ENCODE measurements at places on chromosomes 5 and 9. TPM values are rescaled to one million over a fixed set of nuclear protein-coding genes. Genes with fewer than 3 reads are reported as not detected.
A peak's percentile ranks its signal among the peaks of the same experiment; 100 is the strongest.

- no peak for DNase-seq
Measured at GRCh38 chr9:21080793-21081192, 3.1 kb upstream of the IFNB1 start.

DNA sequence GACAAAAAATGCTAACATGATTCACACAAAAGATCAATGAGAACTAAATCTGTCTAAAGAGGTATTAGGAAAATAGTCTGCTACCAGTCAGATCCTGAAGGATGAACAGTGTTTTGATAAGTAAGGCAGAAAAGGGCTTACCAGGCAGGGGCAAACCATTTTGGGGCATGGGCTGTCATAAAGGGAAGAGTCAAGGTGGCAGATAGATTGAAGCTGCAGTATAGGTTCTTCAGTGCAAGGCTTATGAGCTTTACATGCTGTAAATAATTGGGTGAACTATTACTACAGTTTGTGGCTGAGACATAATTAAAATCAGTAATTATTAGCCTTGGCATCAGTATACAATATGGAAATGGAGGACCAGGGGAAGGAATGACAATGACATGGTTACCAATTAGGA, 21.8 kb downstream of the CSNK1A1 start:
- no peak for DNase-seq

DNA sequence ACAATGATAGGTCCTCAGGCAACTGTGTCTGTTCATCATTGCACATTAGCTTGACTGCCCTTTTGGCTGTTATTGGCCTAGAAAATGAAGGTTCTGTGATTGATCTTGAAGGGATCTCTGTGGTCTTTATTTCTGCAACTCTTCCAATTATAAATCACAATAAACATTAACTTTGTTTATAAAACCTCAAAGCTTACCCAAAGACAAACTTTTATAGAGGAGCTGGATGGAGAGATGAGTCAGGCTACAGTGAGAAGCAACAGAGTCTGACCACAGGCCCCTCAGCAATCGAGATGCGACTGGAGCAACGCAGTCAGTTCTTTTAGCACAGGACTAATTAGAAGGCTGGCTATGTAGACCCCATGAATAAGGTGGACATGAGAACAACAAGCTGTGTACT, 5.3 kb downstream of the MACROH2A1 start:
- no peak for DNase-seq

DNA sequence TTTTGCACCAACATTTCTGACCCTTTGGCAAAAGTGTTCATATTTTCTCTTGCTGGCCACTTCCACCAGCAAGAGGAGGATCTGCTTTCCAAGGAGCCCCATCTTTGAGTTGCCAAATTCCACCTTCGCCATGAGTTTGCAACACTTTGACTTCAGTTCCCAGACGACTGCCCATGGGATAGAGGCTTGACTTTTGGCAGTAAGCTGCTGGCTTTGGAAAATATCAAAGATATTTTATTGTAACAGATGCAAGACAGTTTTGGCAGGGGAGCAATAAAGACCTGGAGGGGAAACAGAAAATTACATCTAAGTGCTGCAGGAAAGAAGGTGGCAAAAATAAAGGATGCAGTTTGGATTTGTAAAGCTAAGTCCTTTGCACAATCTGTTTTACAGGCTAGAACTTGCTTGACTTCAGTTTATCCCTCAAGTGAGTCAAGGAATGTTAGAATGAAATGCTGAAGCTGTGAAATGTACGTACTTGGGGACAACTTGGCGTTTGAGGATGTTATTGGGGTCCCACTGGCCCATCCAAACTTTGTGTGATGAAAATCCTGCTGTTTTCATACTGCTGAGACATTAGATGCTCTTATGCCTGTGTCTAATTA, 232.9 kb downstream of the GOLPH3 start:
- DNase-seq: no peak

DNA sequence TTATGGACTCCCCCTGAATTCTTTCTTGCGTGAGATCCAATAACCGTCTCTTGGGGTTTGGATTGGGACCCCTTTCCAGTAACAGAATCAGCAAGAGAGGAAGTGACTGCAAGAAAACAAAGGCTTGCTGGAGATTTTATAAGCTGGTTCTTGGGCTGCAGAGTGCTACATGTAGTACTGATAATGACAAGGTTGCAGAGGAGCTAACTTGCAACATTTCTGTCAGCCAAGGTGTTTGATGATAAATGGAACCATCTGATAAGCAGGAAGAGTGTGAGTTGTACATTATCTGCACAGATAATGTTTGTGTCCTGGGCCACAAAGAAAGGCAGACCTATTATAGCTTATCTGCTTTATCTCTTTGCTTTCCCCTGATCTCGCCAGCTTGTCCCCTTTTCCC, 37.1 kb downstream of the DNAJB5 start:
- DNase-seq: no peak

- peak; percentile 82 for DNase-seq
Measured at GRCh38 chr5:126339215-126339805, 83.9 kb upstream of the GRAMD2B start.

The CTNND2 gene
- total RNA-seq: 1.8 TPM

- DNase-seq: peak; percentile 24
Measured at GRCh38 chr5:60148366-60148765, 254.8 kb upstream of the PDE4D start.

DNA sequence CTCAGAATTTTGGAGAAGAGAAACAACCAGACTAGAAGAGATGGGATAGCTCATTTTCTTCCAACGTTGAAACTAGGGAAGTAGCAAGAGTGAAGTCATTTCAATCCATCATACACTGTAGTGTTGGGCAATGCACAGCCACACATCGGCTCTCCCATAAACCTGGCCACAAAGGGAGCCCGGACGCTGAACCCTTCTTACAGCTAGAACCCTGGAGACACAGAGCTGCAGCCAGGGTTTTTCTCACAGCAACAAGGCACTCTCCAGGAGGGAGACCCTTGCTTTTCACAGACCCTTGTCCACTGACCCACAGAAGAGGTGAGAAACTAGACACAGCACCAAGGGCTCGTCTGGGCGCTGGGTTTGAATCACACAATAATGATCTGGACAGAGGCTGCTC, 101.4 kb upstream of the FSTL4 start:
- DNase-seq: no peak

DNA sequence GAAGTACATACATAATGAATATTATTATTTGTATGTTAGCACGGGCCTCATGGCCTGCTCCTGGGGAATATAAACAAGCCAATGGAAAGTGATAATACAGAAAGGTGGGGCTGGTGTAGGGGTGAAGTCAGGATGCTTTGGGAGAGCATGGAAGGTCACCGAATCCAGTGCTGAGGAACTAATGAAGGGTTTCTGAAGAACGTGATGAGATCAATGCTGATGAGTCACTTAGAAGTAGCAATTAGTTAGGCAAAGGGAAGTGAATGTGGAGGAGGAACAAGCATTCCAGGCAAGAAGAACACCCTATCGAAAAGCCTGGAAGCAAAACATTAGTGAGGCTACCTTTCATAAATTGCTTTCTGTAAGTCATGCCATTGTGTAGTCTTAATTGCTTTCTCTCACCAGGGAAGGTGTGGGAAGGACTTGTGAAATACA, 2.1 kb downstream of the ANXA1 start:
- no peak for DNase-seq

GRCh38 chr9:78146241-78146640, 89.6 kb upstream of the CEP78 start:
- DNase-seq: no peak

DNA sequence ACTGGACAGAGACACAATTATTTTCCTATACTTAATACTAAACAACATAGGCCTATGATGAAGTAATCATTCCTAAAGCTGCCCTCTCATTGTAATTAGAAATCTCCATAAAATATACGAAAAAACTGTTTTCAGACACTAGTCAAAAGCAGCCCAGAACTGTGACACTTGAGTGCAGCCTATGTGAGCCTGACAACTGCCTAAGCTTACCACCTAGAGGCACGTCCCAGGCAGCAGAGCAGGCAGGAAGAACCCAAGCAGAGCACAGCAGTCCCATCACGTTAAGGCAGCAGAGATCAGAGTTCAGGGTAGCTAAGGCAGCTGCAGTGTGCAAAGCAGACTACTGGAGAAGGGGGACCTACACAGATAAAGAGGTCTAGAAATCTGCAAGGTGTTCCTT, 46.4 kb downstream of the GOLPH3 start:
- DNase-seq: no peak

DNA sequence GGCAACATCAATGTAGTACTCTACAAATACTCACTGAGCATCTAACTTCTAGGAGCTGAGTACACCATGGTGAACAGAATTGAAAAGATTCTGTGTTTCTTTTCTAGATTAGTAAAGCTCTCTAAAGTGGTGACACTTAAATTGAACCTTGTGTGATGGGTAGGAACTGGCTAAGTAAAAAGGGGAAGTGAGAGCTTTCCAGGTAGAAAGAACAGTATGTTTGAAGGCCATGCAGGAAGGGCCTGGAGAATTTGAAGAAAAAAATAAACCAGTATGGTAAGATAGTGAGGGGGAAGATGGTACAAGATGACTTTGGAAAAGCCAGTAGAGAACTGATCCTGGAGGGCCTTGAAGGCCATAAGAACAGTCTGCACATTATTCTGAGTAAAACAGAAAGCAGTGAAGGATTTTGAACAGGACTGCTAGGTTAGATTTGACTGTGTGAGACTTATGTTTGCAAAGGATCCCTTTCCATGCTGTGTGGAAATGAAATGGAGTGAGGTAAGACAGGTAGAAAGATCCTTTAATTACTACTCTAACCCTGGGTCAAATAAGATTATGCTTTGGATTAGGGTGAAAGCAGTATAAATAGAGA, 46.7 kb upstream of the UBQLN1 start:
- DNase-seq: no peak

DNA sequence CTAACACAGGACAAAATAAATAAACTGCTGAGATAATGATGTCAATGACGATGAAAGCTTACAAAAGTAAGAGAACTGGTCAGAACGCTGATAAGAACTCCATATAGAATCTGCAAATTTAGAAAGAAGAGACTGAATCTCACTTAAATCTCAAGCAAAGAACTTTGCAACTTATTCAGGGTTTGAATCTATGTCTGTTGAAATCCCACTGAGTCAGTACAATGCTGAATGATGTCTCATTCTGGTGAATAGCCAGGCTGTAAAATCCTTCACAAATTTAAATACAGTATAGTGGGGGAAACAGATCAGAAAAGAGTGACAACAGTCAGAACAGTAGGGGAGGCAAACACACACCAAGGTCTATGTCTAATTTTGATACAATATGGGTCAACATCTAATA, 38.9 kb upstream of the NR3C1 start:
- no peak for DNase-seq

DNA sequence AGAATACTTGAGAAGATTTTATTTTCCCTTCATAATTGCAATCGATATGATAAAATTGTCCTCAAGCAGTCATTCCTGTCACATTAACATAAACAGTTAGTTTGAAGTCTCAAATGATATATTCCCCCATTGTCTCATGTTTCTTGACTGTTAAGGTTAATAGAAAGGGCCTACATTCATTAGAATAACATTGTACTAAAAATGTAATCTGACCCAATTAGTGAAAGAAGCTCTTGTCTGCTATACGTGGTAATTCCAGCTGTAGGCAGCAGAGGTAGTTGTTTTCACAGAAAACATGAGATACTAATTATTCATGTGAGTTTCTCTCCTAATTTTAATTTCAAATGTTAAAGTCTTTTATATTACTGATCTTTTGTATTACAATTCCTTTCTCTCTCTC, 25.9 kb upstream of the AP3B1 start:
- peak; percentile 42 for DNase-seq

The GMCL2 gene
- total RNA-seq: not detected

The ZNF474 gene
- not detected for total RNA-seq

The OR1J2 gene
- total RNA-seq: not detected

- no peak for DNase-seq
Measured at GRCh38 chr5:146229222-146229621, 25.8 kb downstream of the RBM27 start.

The TMEM171 gene
- total RNA-seq: 2.4 TPM

The ANKRD34B gene
- not detected for total RNA-seq

GRCh38 chr5:1127959-1128785, 16.3 kb upstream of the SLC12A7 start:
- peak; percentile 18 for DNase-seq

The PROP1 gene
- not detected for total RNA-seq

The DMRT3 gene
- total RNA-seq: not detected

Measured in PC-3 (cell line).